Adrenal gland (tissue), 19 donors: ENCODE measurements at places on chromosomes 3 and 15. TPM values are rescaled to one million over a fixed set of nuclear protein-coding genes. Genes with fewer than 3 reads are reported as not detected.

The TM4SF1 gene
- 31.5 TPM for polyA plus RNA-seq

The LRRIQ4 gene
- polyA plus RNA-seq, result 0.13 TPM

The INKA1 gene
- 6.3 TPM for polyA plus RNA-seq

The MEF2A gene
- polyA plus RNA-seq, result 20.6 TPM

The CELF6 gene
- 12.1 TPM for polyA plus RNA-seq

The ITIH1 gene
- 0.40 TPM for polyA plus RNA-seq

The GABRA5 gene
- polyA plus RNA-seq, result 0.11 TPM

The GPR160 gene
- polyA plus RNA-seq, result 0.88 TPM

The SPTSSB gene
- polyA plus RNA-seq, result 0.13 TPM

The ARRDC4 gene
- 15.1 TPM for polyA plus RNA-seq
